ENCODE measurements at places on chromosomes 3 and 15.
A peak's percentile ranks its signal among the peaks of the same experiment; 100 is the strongest.

DNA sequence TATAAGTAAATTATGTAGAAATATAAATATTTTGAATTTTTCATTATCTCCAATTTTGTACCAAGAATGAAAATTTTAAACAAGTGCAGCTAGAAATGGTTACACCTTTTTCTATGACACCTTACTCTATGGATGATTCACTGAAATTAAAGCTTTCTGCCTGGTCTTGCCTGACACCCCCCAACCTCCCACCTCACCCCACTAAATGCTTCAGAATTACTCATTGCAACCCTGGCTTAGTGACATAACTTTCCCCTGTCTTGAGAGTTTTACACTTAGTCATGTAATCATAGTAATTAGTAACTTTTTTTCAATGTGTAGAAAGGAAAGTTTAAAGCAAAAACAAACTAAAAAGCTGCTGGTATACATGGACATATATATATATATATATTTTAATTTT lies 42.0 kb upstream of the MEIS2 start:
- DNase-seq, result no peak

GRCh38 chr3:189308608-189309007 lies 136.8 kb downstream of the TPRG1 start:
- DNase-seq, result no peak

GRCh38 chr15:92523176-92523575 lies 129.5 kb downstream of the ST8SIA2 start:
- no peak for DNase-seq

GRCh38 chr15:63752075-63752684 lies 81.6 kb downstream of the HERC1 start:
- DNase-seq, result peak; percentile 57

GRCh38 chr3:140424726-140425125 lies 253.1 kb upstream of the TRIM42 start:
- DNase-seq, result no peak

GRCh38 chr15:52540374-52541012 lies 11.8 kb upstream of the MYO5A start:
- no peak for DNase-seq

Measured in NCI-H146 (cell line).